Eye (tissue), 1 donor: ENCODE measurements at places on chromosomes 7 and 10.
A peak's percentile ranks its signal among the peaks of the same experiment; 100 is the strongest.

DNA sequence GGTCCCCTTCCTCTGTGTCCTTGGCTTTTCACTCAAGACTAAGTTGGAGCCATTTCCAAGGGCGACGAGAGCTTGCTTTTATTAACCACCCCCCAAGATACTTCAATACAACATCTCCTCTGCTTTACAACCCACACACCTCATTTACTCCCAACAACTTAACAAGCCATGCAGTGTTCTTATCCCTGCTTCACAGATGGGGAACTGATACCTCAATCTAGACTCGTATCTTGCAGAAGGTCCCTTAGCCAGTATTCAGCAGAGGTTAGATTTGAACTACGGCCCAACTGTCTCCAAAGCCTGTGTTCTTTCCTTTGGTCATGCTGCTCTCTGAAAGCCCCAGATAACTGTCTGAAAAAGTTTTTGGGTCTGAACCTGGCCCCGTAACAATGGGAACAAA is 444.8 kb downstream of the GRID1 start:
- DNase-seq, result no peak

DNA sequence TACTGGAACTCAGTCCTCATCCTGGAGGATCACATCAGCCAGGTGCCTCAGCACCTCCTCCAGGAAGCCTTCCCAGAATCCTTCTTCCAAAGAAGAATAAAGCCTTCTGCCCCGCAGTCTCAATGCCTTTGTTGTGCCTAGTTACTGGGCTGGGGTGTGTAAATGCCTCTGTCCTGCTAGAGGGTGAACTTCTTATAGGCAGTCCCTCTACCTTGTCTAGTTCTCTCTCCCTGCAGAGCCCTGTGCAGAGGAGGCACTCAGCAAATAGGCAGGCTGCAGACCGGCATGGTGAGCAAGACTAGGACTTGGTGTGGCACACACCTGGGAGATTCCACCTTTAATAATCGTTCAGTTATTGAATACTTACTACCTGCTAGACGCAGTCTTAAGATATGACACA is 104.7 kb upstream of the PCBD1 start:
- DNase-seq, result no peak

- no peak for DNase-seq
These were observed 81.0 kb downstream of the MKI67 start for GRCh38 chr10:128044961-128045832.

DNA sequence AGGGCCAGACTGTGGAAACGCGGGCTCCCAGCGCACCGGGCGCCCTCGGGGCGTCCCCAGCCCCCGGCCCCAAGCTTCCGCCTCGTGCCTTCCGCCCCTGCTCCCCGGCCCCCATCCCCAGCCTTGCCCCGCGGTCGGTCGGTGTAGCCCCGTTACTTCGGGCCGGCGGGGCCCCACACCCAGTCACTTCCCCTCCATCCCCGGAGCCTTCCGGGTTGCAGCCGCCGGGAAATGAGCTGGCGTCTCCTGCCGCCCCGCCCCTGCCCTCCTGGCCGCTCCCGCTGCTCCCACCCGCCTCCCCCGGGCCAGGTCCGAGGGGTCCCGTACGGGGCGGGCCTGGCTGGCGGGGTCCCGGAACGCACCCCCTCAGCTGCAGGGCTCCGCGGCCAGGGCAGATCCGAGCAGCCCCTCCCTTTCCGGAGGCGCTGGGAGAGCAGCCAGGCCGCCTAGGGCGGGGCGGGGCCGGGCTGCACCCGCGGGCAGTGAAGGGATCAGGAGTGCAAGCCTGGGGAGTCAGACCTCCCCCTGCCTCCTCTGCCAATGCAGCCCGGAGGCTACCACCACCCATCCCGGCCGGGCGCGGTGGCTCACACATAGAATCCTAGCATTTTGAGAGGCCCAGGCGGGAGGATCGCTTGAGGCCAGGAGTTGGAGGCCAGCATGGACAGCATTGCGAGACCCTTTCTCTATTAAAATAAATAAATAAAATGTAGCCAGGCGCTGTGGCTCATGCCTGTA is 709 bp downstream of the ARPC1B start:
- peak; percentile 56 for DNase-seq

- no peak for DNase-seq
These were observed 23.5 kb downstream of the OGDH start for GRCh38 chr7:44629829-44630522.

- DNase-seq, result peak; percentile 37
These were observed 254.3 kb upstream of the GNAI1 start for GRCh38 chr7:79880312-79880711.

- DNase-seq, result no peak
These were observed 632.5 kb upstream of the NRP1 start for GRCh38 chr10:33966946-33967345.

DNA sequence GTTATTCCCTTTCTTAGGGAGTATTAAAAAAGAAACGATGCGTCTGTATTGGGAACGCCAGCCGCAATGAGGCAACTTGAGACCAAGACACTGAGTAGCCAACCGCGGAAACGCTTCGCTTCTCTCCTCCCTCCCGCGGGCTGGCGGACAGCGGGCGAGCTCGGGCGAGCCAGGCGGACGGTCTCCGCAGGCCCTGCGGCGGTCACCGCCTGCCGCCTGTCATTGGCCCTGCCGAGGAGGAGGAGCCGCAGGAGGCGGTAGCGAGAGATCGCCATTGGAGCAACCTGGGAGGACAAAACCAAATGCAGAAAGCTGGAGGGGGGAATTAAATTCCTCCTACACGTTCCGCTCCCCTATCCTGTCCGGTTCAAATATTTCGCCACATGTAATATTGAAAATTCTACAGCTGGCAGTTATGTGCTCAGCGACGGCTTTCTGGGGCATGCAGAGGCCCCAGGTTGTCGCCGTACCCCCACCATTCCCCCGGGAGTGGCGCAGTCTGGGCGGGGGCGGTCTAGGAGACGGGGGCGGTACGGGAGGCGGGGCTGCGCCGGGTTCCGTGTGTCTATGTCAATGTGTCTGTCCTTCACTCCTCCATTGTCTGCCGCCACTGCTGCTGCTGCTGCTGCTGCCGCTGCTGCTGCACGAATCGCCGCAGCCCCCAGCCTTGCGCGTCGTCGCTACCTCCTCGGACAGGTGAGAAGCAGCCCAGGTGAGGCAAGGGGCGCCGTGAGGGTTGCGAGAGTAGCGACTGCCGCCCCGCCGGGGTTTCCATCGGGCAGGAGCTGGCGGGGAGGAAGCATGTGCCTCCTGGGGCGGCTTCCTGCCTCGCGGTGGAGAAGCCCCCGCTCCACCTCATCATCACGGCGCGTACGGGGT is at the start of the genes ANKMY2 and BZW2:
ANKMY2 (minus strand) TSS at position 162 of the 879 bp plus-strand sequence. CDS start 181 bp downstream, outside the sequence.
BZW2 (plus strand) TSS at position 589 of the 879 bp plus-strand sequence. CDS start 19,263 bp downstream, outside the sequence.
- DNase-seq, result peak; percentile 97

- DNase-seq, result no peak
These were observed 476.0 kb upstream of the MKI67 start for GRCh38 chr10:128602183-128602582.

GRCh38 chr7:12493407-12493806 is 77.1 kb upstream of the SCIN start:
- no peak for DNase-seq

DNA sequence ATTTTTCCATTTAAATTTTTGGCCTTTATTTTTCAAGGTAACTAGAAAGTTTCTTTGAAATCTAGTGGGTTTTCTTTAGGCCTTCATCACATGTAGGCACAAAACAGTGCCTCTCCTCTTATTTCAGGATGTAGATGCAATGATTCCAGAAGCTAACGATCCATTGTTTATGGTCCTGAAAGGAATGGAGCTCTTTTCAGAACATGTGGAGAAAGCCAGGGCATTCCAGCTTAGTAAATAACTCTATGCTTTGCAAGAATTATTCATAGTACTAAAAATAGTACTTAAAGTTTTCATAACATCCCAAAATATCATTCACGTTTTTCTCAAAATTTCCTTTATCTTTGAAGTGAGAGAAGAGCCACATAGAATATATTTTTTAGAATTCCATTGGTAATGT is 91.3 kb downstream of the DYNC1I1 start:
- no peak for DNase-seq

DNA sequence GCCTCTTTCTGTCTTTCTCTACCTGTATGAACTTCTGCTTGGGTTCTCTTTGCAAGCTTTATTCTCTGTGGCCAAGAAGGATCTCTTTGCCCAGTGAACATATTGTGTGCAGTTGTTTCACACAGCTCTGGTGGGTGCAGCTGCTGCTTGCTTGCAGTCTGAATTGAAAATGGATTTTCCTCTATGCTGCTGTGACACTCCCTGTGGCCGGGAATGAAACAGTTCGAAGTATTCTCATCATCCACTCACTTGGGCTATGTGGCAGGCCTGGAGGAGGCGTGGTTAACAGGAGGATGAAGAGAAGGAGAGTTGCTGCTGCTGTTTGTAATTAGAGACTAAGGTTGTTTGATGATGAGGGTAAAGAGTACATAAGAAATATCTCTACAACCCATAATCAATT is 28.4 kb upstream of the ITGA8 start:
- DNase-seq, result no peak

GRCh38 chr7:47290466-47290865 is 291.4 kb downstream of the TNS3 start:
- DNase-seq, result no peak

- DNase-seq, result peak; percentile 97
These were observed at the start of gene BRAF for GRCh38 chr7:140924821-140925421. TSS of gene BRAF (minus strand) at chr7:140924929. CDS start at chr7:140924703, 226 bp downstream.

DNA sequence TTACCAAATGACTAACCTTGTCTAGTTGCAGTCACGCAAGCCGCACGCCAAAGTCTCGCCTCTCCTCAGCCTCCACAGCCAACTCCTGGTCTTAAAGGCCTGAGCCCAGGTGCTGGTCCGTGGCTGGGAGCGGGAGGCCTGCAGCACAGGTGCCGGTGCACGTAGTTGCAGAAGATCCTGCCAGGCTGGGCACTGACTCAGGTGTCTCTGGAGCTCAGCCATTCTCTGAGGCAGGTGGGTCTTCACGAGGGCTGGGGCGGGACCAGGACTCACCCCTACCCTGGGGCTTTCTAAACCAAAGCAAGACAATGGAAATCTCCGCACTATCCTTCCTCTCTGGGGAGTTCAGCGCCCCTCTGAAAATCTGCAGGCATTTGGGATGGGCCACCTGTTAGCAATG is 216.4 kb downstream of the MLLT10 start:
- DNase-seq, result no peak

DNA sequence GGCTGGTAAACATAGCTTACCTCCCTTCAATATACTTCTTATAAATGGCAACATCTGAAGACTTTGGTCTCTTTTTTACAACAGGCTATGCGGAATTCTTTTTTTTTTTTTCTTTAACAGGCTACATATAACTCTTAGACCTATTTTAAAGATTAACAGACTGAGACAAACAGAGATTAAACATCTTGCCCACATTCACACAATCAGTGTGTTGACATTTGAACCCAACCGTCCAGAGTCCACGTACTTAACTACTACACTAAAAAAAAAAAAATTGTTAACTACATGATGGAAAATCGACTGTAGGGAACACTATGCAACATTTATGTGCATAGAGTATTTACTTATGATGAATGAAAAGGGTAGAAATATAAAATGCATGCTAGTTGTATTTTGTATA is 298.5 kb downstream of the ELMO1 start:
- no peak for DNase-seq

DNA sequence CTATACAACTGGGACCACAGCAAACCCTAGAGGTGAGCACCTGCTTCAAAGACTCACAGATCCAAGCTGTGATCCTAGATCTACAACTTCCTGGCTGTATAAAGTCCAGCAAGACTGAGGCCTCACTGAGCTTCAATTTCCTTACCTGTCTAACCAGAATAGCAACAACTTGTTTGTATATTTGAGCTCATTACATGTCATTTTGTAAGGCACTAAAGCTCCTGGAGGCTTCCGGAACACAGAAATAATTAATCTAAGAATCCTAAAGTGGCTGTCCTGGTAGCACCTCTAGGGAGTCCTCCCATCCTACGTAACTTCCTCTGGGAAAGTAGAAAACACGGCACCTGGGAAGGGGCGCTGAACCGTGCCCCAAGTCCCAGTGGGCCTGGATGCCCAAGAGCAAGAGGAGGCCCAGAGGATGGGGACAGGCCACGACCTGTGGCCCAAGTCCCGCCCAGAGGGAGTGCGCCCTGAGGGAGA is 39.4 kb downstream of the HK1 start:
- no peak for DNase-seq

- no peak for DNase-seq
These were observed 44.9 kb downstream of the SEM1 start for GRCh38 chr7:96664793-96665192.

- DNase-seq, result no peak
These were observed 25.4 kb upstream of the ST8SIA6 start for GRCh38 chr10:17479822-17480221.

- DNase-seq, result no peak
These were observed 16.4 kb upstream of the NODAL start for GRCh38 chr10:70457759-70458305.

GRCh38 chr7:117470777-117471176 is 9.0 kb upstream of the CFTR start:
- no peak for DNase-seq

DNA sequence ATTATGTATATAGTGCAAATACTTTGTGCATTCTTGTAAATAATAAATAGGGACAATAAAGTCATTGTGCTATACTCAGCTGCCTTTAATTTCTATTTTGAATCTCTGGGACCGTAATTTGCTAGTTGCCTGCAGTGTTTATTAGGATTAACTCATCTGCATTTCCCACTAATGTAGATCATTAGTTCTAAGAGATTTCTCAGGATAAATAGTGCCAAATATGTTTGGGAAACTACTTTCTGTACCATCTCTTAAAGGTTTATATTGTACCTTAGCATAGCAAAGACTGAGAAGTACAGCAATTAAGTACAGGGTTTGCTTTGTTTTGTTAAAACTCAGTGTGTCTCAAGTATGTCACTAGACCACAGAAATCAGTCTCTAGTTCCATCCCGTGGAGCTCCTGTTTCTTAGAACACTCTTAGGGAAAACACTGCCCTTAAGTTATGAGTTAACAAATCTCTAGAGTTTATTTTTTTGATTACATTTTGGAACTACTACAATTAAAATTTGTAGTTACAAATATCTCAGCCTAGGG is 26.0 kb downstream of the ADD3 start:
- DNase-seq, result no peak

DNA sequence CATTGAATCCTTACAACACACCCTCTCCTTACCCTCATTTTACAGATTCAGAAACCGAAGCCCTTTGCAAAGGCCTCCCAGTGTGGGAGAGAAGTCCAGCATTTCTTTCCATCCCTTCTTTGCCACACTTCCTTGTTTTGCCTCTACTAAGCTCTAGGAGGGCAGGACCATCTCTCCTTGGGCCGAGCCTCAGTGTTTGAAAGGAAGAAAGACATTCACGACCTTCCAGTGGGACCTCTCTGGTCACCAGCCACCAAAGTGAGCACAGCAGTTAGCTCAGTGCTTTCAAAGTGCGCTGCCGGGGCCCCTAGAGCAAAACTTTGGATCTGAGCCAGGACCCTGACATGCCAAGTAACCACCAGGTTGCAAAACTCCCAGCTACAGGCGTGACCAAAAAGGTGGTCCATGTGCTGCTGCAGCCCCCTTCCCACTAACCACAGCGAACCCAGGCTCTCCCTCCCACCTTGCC is 12.4 kb downstream of the CTBP2 start:
- DNase-seq, result no peak

DNA sequence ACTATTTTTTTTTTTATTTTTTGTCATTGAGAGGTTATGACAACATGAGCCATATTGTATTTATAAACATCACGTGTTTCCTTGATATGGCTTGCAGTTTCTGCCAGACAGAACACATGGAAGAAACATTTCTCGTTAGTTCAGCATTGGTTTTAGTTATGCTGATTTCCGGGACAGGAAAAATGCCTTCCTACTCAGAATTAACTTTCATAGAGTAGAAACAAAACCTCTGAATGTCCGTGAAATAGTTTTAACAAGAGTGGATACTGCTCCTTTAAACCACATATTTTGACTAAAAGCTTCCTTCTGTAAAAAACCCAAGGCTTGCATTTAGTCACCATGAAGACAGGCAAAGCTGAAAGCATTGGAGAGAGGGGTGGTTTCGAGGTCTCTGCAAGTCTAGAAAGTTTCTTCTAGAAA is 240.4 kb downstream of the KIAA1217 start:
- peak; percentile 34 for DNase-seq
